ENCODE measurements at places on chromosomes 11 and 22.

- DNase-seq: no peak
These were observed 10.9 kb upstream of the GNAZ start for GRCh38 chr22:23059284-23059948.

GRCh38 chr11:64268025-64268892 is 16.2 kb downstream of the BAD start:
- peak; percentile 63 for DNase-seq

GRCh38 chr11:106996691-106997090 is 21.6 kb downstream of the GUCY1A2 start:
- no peak for DNase-seq

DNA sequence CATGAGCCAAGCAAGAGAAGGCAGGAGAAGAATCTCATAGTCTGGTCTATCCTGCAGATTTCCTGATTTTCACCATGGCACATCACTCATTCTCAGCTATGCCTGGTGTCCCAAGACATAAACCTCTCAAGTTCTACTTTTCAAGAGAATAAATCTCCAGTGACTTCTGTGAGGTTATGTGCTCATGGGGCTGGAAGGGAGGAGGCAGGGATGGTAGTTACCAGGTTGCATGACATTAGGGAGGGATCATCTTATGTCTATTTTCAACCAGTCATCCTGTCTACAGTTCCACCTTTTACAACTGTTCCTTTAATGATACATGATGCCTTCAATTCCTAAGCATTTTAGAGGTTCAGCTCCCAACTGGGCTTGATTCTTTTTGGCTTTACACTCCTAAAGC is 297.7 kb downstream of the SOX6 start:
- DNase-seq: no peak

GRCh38 chr11:17293311-17293710 is 16.8 kb downstream of the NUCB2 start:
- DNase-seq: no peak

DNA sequence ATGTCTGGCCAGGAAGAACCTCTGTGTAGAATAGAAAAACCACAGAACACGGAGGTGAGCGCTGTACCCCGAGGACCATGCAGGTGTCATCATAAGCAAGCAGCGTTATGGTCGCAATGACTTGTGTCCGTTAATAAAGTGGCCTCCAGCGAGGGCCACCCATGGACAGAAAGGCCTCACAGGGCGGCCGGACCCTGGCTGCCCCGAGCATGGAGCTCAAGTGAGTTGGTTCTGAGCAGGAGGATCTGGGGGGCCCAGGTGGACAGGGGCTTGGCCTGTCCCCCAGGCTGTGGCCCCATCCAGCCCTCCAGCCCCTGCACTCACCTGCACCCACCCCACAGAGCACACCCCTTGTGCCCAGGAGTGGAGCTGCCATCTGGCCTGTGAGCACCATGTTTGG is 133.8 kb downstream of the BRD1 start:
- DNase-seq: no peak

DNA sequence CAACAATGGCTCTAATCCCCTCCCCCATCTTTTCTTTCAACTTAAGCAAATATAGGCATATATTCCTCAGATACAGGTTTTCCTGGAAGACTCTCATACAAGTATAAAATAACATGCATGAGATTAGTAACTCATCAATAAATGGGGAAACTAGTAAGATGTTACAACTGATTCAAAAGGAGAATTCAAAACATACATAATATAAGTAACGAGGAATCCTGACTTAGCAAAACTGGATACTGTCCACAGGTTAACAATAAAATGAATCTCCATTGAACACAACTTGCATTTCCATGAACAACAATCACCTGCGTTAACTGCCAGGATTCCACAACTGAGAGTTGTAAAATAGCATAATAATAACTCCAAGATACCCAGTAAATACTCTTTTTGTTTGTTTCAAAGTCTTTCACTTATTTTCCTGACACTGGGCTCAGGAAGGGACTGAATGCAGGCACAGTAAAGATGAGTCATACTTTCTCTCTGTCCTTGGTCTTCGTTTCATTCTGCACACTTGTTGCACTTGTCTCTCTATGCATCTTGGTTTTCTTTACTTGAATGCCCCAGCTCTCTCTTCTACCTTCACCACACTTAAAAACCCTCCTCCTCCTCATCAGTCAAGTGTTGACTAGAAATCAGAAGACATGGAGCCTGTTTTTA is 8.1 kb downstream of the APIP start:
- DNase-seq: no peak

DNA sequence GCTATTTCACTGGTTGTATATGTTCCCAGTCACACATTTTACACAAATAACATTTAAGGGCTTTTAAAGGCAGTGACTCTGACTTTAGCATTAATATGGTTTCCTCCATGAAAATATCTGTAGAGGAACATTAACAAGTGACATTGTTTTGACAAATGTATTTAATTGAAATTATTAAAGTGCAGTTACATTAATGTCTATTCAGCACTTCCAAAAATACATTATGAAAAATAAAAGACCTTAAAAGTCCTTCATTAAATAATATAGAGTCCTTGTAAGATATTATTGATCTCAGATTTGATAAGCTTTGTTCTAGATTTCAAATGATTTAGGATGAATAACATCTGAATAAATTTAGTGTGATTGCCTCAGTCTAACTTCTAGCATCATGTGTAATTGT is 951.9 kb upstream of the CHORDC1 start:
- DNase-seq: no peak

GRCh38 chr11:65468874-65469333 is 29.9 kb upstream of the MALAT1 start:
- DNase-seq: no peak

DNA sequence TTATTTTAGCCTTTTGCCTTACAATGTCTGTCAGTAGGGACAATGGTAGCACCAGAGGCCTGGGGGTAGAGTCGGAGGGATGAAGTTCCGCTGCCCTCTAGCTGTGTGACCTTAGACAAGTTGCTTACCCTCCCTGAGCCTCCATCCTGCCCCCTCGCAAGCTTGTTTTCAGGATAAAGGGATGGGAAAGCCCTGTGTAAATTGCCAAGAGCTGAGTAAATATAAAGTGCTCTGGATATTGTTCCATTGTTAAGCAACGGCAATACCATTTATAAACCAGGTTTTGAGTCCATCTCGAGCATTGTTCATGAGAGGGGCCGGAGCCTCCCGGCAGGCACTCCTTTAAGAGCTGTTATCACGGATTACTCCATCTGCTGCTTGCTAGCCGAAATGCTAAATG is 72.9 kb downstream of the ZBTB16 start:
- no peak for DNase-seq

GRCh38 chr11:10575346-10576034 is 7.0 kb upstream of the LYVE1 start:
- DNase-seq: no peak

GRCh38 chr11:15227011-15227410 is 112.3 kb downstream of the INSC start:
- DNase-seq: no peak

- no peak for DNase-seq
These were observed 2.8 kb downstream of the TMEM9B start for GRCh38 chr11:8961401-8961800.

DNA sequence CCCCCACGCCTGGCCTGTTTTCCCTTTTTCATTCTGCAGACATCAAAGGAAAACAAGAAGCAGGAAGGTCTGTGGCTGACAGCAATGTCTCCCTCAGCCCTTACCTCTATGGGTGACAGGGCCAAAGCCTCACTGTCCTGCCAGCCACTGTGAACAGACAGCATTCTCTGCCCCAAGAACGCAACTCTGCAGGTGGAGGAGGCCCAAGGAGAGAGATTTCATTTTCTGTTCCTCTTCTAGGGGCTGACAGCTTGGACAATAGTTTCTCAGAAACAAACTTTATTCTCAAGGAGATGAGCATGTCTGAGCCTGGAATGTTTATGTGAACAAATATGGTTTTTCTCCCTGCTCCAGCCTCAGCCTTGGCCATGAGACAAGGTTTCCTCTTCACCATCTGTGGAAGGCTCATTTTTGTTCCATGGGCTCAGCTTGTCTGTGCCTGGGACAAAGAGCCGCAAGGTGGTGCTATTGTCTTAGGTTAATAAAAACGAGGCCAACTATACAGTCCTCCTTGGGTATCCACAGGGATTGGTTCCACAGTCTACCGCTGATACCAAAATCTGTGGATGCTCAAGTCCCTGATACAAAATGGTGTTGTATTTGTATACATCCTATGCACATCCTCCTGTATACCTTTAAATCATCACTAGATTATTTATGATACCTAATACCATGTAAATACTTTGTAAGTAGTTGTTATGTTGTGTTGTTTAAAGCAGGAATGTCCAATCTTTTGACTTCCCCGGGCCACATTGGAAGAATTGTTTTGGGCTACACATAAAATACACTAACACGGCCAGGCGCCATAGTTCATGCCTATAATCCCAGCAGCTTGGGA is 5.8 kb downstream of the PIWIL3 start:
- DNase-seq: peak; percentile 57

DNA sequence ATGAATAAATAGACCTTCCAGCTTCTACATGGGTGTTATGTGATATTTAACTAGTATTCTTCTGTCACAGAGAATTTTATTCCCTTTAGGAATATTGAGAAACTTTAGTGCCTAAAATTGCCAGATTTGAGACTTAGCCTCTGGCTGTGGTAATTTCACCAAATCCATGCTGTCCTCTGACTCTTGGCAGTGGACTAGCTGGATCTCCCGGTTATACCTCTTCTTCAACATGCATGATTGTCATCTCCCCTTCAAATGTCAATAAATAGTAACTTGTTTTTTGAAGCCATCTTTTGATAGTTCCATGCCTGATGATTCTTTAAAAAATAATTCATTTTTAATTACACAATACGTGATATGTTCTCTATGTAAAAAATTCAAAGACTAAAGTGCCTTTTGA is 8.4 kb downstream of the AQP11 start:
- DNase-seq: no peak

DNA sequence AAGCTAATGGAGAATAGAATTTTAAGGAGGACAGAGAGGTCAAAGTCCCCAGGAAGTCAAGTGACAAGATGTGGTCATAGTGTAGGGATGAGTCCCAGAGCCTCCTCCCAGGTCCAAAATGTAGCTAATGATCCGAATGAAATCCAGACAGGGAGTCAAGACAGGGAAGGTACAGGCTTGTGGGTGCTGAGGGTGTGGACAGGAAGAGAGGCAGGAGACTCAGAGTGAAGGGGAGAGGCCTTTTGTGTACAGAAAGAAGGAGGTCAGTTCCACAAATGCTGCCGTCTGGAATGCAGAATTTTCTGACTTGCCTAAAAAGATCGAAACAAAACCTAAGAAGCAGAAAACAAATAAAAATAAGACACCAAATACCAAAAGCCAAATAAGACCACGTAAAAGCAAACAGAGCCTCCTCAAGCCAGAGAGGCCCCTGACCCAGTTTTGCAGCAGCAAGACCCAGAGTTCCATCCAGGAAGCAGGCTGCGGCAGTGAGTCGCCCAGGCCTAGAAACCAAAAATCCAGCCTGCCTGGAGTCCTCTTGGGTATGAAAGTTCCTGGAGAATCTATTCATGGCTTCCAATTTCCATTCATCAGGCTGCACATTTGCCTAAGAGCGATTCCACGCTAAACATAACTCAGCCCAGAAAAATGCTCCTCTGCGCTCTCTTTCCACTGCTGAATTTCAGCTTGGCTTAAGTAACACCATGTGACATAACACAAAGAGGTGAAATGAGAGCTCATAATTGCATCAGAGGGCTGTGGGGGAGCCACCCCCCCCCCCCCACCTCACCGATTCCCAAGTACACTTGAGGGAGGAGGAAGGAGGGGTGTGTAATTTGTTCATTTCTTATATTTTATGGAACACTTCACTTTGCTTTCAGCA is 71.2 kb downstream of the KIRREL3 start:
- DNase-seq: no peak

GRCh38 chr11:101777476-101777875 is 137.3 kb upstream of the CEP126 start:
- DNase-seq: no peak

GRCh38 chr11:119505861-119506260 is 82.9 kb upstream of the THY1 start:
- no peak for DNase-seq

- no peak for DNase-seq
These were observed 110.5 kb downstream of the ZNF280B start for GRCh38 chr22:22397875-22398524.

- DNase-seq: no peak
These were observed 57.5 kb downstream of the MYEOV start for GRCh38 chr11:69351460-69351859.

- DNase-seq: no peak
These were observed 47.9 kb downstream of the FEZ1 start for GRCh38 chr11:125448136-125448535.

DNA sequence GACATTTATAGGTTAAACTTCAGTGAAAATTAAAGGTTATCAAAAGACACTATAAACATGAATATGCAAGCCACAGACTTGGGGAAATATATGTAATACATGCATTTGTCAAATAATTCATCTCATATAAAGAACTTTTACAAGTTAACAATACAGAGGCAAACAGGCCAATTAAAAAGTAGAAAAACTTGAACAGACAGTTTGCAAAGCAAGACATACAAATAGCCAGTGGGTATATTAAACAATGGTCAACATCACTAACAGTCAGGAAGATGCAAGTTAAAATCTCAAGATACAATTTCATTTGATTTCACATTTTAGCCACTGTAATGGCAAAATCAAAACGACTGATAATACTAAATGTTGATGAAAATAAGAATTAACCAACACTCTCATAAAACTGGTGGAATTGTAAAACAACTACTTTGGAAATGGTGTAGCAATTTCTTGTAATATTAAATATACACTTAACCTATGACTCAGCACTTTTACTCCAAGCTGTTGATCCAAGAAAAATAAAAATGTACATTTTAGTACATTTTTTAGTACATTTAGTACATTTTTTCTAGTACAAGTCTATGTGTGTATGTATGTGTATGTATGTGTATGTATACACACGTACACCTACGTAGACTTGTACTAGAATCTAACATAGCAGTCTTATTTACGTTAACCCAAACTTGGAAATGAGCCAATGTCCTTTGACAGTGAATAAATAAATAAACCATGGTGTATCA is 62.8 kb downstream of the LRRC74B start:
- DNase-seq: no peak

GRCh38 chr11:7435176-7435575 is 50.1 kb upstream of the OLFML1 start:
- DNase-seq: no peak

- DNase-seq: no peak
These were observed 47.7 kb downstream of the BBOX1 start for GRCh38 chr11:27088353-27088752.

DNA sequence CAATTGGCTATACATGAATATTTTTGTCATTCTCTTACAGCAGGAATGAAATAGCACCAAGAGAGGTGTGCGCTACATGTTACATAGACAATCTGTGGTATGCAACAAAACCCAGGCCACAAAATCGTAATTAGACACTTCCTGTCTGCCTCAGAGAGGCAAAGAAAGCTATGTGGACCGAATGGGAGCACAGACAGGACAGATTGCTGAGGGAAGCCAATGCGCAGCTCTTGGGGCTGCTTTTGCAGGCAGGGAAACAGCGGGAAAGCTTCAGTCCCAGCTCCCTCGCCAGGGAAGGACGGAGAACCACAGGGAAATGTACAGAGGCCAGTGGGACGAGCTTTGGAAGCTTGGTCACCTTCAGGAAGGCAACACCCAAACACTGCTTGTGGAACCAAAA is 40.9 kb downstream of the SERPINH1 start:
- DNase-seq: no peak

- no peak for DNase-seq
These were observed 363.5 kb downstream of the BUD13 start for GRCh38 chr11:116409238-116409637.

All from SK-N-DZ (cell line).